ENCODE measurements at places on chromosomes 4 and X. TPM values are rescaled to one million over a fixed set of nuclear protein-coding genes. Genes with fewer than 3 reads are reported as not detected.

GRCh38 chr4:151532001-151532708 is 123.2 kb downstream of the FHIP1A start:
- no peak for DNase-seq

DNA sequence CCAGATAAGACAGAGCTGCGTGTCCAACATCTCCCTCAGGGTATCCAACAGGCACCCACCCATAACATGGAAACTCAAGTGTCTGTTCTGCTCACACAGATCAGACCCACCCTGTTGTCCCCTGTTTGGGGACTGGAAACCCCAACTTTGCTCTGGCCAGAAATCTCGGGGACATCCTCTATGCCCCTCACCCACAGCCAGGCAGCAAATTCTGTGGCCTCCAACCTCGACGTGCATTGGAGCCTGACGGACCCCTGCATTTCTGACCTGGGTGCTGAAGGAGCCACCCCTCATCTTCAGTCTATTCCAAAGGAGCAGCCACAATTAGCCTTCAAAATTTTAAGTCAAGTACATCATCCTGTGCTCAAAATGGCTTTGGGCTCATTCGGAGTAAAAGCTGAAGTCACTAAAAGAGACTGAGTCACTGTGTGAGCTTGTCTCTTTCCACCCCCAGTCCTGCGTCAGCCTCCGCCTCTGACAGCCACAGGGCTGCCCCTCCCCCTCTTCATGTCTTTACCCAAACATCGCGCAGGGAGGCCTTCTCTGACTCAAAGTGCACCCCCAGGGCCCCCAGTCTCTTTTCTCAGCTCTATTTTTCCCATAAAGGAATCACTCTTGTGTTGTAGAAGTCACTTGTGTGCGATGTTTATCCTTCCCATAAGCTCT is 24.4 kb upstream of the PDE6B start:
- no peak for DNase-seq

Gene PCSK1N
- total RNA-seq: 16.5 TPM

Gene ACE2
- not detected for total RNA-seq

GRCh38 chr4:187415231-187415630 is 580.3 kb upstream of the ZFP42 start:
- no peak for DNase-seq

DNA sequence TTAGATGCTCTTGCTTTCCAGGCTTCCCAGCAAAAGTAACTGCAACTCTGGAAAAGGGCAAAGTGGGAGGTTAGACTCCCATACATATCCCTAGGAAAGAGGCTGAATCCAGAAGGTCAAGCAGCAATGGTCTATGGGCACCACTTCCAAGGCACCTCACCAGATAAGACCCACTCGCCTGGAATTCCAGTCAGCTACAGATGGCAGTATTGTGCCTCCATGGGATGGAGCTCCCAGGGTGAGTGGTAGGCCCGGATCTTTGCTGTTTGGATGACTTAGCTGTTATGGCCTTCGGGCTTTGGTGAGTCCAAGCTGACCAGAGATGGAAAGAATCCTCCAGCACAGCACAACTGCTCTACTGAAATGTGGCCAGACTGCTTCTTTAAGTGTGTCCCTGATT is 688.0 kb downstream of the PCDH19 start:
- DNase-seq: no peak

Gene ZNF718
- not detected for total RNA-seq

Gene EMCN
- total RNA-seq: not detected

Gene CDX4
- not detected for total RNA-seq

Data from A172 (cell line).